NCI-H2081 treated with DMSO at 0.1 percent for 48 hours (cell line): ENCODE measurements at places on chromosomes 16 and 17.

DNA sequence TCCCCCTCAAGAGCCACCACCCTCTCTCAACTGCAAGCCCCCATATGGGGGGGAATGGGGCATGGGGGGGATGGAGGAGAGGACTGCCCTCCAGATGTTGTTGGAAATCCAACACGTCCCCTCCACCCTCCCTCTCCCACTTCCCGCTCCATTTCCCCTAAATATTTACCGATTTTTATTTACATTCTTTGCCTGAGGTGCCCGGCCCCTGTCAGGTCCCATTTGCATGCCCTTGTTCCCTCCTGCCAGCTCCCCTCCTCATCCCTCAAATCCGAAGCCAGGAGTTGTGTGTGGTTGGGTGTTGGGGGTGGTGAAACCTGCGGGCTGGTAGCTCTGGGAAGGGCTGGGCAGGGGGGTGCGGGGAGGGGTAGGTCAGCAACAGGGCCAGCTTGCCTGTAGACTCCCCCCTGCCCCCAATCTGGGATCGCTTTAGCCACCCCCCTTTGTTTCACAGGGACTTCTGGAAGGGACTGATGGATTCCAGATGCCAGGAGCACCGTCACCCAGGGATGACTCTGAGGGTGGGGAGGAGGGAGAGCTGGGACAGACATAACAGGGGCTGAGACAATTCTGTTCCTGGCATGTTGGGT, 39.7 kb upstream of the NGFR start:
- DNase-seq: no peak

- DNase-seq: no peak
Observed at GRCh38 chr17:57464191-57464864, 208.0 kb downstream of the MSI2 start.

DNA sequence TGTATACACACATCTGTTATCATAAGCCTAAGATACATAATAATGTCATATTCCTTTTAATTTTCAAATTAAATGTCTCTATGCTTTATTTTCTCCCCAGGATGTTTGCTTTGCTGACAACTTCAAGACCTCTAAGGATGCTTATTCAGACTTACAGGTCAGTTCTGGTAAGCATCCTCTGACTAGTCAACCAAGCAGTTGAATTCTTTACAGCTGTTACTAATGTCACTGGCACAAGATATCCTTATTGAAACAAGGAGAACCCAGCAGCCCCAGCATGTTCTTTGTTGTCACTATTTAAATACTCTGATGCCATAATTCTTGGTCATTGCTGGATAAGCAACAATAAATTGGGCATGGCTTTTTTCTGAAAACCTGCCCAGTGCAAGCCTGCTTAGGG, 232.3 kb upstream of the PMFBP1 start:
- DNase-seq: no peak

GRCh38 chr16:23896832-23897821, 61.3 kb downstream of the PRKCB start:
- no peak for DNase-seq

GRCh38 chr16:48081656-48082055, 74.1 kb downstream of the ABCC12 start:
- no peak for DNase-seq

DNA sequence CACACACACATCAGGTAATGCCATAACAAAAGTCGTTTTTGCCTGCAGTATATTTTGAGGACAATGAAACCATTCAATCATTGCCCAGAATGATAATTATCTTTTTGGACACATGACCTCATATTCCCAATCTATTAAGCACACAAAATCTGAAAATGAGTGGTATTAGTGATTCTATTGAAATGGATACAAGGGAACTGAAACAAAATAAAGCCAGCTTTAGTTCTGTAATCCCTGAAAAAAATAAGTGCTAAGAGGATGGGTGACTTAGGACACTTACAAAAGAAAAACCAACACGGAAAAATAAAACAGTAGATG, 128.3 kb upstream of the MAF start:
- no peak for DNase-seq

DNA sequence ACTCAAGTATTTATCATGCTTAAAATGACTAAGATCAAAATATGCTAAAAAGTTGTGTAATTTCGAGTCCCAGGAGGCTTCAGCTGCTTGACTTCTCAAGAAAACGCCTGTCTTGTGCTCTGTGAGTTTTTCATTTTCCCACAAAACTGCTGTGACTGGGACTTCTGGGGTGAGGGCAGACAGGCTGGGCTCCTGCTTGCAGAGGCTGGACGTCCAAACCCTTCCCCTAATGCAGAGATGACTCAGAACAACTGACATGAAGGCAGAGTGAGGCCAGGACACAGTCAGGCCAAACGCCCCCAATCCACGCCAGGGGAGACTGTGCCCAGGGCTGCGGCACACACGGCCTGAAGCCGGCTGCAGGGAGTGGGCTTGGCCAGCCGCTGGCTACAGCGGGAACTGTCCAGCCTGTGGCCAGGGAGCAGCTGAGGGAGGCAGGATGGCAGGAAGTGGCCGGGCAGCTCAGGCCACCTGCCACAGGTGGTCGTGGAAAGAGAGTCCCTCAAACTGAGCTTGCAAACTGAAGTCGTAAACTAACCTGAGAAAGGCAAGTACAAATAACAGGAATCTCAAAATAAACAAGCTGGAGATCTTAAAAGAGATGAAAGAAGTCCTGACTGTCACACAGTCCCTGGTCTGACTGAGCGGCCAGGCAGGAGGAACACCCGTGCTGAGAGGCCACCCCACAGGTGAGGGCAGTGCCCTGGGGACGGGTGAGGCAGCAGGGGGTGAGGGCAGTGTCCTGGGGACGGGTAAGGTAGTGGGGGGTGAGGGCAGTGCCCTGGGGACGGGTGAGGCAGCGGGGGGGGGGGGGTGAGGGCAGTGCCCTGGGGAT, 21.3 kb upstream of the HEXD start:
- no peak for DNase-seq

DNA sequence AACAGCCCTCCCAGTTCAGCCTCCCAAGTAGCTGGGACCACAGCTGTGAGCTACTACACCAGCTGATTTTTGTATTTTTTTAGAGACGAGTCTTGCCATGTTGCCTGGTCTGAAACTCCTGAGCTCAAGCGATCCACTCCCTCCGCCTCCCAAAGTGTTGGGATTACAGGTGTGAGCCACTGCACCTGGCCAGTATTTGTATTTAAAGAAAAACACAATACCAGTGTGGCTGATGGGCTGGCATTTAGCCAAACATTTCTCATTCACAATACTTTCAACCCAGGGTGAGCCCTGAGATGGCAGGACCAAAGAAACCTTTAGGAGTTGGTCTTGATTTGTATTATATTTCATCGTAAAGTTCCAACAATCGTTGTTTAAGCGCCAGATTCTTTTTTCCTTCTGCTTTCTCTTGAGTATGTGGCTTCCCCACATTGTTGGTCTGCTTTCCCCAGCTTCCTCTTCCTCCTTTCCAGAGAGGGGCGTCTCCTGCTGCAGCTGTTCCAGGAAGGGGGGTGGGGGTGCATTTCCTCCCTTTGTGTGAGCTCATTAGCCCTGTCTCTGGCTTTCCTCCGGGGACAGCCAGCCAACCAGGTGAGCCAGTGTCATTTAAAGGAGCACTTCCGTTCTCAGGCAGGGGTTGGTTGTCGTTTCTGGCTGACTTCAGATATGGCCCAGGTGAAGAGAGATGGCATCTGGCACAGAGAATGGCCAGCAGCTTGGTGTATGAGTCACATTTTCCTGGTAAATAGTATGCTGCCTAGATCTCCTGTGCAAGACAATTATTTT, 79.9 kb downstream of the GPRC5B start:
- peak; percentile 89 for DNase-seq

- DNase-seq: no peak
Observed at GRCh38 chr17:72460711-72461110, 339.9 kb downstream of the SOX9 start.

DNA sequence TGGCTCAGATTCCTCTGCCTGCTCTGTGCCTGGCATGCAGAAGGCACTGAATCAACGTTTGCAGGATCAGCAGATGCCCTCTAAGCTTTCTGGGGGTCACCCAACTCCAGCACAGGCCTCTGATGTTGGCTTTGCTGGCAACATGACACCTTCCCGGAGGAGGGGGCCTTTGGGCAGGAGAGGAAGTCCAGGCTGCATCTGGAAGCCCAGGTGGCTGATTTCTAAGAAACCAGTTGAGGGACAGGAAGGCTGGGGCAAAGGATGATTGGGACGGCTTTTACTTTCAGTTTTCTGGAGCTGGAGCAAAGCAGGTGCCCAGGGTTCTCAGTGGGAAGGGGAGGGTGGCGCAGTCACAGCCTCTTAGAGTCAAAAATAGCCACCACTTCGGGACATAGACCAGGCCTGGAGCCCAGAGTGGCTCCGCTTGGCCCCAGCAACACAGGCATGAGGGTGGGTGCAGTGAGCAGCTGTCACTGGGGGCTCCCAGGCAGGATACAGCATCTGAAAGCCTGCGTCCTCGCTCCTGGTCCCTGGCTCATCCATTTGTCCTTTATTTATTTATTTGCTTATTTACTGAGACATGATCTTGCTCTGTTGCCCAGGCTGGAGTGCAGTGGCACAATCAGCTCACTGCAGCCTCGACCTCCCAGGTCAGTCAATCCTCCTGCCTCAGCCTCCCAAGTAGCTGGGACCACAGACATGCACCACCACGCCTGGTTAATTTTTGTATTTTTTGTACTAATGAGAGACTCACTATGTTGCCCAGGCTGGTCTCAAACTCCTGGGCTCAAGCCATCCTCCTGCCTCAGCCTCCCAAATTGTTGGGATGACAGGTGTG, 15.1 kb downstream of the SOCS1 start:
- no peak for DNase-seq

DNA sequence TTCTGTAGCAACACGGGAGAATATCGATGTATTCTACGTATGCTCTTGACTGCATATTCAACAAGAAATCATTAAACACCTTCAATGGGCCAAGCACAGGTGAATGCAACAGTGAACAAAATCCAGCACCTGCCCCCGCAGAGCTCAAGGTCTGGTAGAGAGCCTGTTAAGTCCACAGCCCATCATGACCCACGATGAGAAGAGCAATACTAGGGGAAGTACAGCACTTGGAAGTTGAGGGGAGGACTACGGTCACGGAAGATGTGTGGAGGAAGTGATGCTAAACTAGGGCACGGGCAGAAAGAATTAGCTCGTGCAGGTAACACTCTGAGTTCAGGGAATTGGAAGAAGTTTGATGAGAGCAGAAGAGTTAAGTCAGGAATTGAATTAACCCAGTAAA, 253.6 kb downstream of the HAPSTR1 start:
- DNase-seq: no peak

- no peak for DNase-seq
Observed at GRCh38 chr16:10282367-10282766, 100.1 kb upstream of the GRIN2A start.

DNA sequence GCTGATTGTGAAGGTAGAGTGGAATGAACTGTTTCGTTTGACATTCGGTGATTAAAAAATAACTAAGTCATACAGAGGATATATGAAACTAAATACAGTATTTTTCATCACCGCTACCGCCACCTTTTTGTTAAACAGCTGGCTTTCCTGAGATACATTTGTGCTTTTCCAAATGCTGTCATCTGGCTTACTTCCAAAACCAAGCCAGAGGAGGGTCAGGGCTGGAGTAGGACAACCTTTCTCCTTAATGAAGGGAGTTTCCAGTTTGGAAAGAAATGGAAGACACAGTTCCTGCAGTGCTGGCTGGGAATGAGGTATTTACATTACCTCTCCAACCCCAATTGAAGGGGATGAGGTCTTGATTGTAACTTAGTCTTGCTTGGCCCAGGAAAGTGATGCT, 3.2 kb downstream of the TNRC6C start:
- no peak for DNase-seq

DNA sequence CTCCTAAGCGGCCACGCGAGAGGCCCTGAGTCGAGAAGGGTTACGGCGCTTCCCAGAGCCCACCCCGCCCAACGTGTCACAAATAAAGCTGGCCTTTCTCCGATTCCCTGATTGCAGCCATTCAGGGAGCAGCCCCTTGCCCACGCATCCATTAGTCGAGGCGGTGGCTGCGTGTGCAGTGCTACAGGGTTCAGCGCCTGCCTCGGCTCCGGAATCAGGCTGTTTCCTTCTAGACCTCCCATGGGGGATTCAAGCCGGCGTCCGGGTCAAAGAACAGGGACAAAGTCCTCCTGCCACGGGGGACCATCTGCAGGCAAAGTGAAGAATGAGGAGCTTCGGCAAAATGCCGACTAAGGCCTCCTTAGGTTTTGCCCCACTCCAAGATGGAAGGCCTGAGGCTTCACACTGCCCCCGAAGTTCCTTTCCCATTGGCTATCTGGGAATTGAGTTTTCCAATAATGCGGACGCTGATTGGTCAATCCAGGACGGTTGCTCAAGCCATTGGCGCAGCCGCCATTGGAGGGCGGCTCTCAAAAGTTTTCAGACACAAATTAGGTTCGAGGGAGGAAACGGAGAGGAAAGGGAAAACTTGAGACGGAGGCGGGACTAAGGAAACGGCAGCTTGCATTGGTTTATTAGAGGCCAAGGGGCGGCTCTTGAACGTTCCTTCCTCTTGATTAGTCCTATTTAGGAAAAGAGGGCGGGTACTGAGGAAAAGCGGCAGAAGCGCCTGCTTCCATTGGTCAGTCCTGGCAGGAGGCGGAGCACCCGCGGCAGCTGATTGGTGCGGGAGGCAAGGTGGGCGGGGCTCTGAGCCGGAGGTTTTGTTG, 430 bp upstream of the KATNB1 start:
- peak; percentile 97 for DNase-seq

- DNase-seq: no peak
Observed at GRCh38 chr17:76953066-76953465, 84.9 kb downstream of the MGAT5B start.

DNA sequence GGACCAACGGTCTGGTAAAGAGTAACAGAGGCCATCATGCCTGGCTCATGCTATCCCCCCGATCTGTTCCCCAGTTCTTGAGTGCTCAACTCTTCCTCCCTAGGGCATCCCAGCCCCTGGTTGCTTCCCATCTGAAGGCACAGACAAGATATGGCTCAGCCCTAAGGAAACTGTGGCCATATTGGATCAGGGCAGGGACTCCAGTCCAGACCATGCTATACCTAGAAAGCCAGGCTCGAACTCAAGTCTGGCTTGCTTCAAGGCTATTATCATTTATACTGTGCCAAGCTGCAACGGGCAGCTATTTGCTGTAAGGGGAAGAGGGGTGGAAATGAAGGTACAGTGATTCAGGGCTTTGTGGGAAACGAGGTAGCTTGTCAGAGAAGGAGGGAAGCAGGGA, 2.8 kb downstream of the UBTF start:
- no peak for DNase-seq

DNA sequence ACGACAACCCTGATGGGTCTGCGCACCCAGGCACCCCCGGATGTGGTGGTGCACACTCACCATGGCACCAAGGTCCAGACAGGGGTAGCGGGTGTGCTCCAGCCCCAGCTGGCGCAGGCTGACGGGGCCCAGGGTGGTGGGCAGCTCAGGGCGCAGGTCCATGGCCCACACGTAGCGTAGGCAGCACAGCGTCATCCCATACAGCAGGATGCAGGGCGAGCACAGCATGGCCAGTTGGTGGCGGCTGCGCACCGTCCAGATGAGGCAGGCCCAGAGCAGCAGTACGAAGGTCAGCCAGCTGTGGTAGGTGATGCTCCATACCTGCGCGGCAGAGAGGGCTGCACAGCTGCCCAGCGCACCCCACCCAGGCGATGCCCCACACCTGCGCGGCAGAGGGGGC, 29.8 kb downstream of the CTU2 start:
- DNase-seq: no peak
